Effector CD8-positive, alpha-beta T cell (primary cell): ENCODE measurements at places on chromosomes 11 and 22.
A peak's percentile ranks its signal among the peaks of the same experiment; 100 is the strongest.

DNA sequence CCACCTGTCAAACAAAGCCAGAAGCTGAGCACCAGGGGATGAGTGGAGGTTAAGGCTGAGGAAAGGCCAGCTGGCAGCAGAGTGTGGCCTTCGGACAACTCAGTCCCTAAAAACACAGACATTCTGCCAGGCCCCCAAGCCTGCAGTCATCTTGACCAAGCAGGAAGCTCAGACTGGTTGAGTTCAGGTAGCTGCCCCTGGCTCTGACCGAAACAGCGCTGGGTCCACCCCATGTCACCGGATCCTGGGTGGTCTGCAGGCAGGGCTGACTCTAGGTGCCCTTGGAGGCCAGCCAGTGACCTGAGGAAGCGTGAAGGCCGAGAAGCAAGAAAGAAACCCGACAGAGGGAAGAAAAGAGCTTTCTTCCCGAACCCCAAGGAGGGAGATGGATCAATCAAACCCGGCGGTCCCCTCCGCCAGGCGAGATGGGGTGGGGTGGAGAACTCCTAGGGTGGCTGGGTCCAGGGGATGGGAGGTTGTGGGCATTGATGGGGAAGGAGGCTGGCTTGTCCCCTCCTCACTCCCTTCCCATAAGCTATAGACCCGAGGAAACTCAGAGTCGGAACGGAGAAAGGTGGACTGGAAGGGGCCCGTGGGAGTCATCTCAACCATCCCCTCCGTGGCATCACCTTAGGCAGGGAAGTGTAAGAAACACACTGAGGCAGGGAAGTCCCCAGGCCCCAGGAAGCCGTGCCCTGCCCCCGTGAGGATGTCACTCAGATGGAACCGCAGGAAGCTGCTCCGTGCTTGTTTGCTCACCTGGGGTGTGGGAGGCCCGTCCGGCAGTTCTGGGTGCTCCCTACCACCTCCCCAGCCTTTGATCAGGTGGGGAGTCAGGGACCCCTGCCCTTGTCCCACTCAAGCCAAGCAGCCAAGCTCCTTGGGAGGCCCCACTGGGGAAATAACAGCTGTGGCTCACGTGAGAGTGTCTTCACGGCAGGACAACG lies 11.7 kb downstream of the CXCR5 start:
- DNase-seq, result peak; percentile 57

- no peak for DNase-seq
Measured at GRCh38 chr11:120834686-120835210, 189.2 kb upstream of the TBCEL start.

GRCh38 chr11:29773656-29774264 lies 243.1 kb downstream of the KCNA4 start:
- no peak for DNase-seq

DNA sequence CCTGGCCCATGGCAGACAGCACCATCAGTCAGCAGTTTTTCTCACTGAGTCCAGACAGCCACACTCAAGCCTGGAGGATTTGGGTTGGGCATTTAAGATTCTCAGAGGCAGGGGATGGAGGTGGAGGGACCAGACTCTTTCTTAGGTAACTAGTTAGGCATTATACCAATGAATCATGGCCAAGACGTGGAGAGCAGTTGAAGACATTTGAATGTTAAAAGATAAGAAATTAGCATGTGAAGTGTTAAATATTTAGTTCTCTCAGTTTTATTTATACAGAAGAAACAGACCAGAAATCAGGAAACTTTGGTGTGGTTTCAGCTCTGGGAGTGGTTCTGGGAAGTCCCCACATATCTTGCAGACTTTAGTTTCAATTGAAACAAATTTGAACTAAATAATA lies 9.9 kb downstream of the GTF2H1 start:
- DNase-seq, result no peak

DNA sequence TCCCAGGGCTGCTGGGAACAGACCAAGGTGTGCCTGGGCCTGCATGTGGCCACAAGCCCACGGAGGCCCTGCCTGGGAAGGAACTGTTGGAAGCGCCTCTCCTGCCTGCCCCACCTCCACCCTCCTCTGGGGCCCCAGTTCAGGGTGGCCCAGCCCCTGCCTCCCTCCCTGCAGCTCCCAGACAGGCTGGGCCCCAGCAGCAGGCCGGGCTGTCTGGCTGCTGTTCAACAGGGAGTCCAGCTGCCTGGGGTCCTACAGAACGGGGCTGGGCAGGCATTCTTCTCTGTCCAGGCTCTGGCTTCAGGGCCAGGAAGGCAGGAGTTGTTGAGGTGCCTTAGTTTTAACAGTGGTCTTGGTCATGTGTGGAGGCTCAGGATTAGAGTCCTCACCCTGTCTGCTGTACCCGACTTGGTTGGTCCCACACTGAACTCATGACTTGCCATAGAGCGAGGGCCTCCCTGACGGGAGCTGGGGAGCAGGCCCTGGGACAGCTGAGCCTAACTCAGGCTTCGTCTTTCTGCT lies 11.8 kb downstream of the PRDM11 start:
- DNase-seq, result no peak

- no peak for DNase-seq
Measured at GRCh38 chr11:9193316-9193715, 71.8 kb downstream of the DENND5A start.

GRCh38 chr11:116535994-116536393 lies 236.8 kb downstream of the BUD13 start:
- no peak for DNase-seq

DNA sequence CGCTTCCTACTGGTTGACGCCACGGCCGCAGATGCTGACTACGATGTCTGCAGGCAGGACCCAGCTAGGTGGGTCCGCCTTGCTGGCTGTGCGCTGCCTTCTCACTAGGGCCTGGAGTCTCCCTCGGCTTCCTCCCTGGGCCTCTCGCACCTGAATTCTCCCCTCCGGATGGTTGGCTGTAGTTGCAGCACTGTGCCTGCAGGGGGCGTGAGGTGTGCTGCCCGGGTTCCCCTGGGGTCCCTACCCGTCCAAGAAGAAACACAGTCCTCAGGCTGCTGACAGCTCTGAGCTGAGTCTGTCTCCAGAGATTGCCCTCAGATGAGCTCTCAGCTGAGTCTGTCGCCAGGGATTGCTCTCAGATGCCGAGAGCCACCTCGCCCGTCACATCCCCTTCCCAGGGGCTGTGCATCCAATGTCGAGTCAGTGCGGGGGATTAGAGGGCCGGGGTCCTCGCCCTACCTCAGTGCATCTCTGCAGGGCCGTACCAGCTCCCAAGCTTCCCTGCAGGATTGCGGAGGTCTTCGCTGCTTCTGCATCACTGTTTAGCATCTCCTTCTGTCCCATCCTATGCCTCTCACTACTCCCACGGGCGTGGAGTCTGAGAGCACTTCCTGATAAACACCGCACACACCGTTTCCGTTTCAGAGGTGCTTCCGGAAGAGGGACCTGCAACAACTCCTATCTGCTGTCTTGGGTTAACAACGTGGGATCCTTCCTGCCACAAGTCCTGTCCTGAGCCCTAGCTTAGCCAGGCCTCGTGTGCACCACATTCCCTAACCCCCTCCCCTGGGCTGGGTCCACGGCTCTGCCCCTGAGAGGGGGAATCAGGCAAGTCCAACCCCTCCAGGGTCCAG lies 196.9 kb downstream of the CSNK2A3 start:
- peak; percentile 18 for DNase-seq

DNA sequence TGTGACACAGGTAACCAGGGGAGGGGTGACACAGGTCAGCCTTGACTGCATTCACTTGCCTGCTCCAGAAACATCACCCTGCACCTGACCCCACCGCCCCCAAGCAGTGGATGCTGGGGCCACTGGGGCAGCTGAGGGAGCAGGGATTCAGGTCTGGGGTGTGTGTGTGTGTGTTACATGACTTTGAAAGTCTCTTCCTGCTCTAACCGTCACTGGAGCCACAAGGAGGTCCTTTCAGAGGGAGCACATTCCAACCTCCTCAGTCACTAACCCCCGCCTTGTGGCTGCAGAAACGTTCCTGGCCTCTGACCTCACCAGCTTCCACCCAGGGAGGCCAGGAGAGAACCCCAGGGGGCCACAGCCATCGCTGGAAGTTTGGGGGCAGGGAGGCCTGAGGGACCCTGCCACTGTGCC lies 2.9 kb upstream of the FOSL1 start:
- DNase-seq, result no peak

GRCh38 chr22:29790061-29790460 lies 22.9 kb downstream of the UQCR10 start:
- DNase-seq, result no peak

GRCh38 chr11:68355471-68355870 lies 43.1 kb downstream of the LRP5 start:
- no peak for DNase-seq

DNA sequence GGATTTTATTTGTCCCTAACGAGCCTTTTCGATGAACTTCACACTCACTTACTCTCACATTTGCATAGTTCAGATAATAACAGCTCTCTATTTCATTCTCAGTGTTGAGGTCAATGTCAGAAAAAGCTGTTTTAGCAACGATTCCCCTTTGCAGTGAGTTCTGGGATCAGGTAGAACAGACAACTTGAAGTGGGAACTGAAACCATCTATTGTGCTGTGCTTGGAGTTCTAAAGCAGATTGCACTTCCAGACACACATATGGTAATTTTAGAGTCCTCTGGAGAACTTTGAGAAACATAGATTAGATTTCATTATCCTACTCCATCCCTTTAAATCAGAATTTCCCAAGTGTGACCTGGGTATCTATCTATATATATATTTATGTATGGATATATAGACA lies 124.6 kb upstream of the BLID start:
- no peak for DNase-seq

GRCh38 chr11:24592360-24592759 lies 95.5 kb downstream of the LUZP2 start:
- DNase-seq, result no peak

DNA sequence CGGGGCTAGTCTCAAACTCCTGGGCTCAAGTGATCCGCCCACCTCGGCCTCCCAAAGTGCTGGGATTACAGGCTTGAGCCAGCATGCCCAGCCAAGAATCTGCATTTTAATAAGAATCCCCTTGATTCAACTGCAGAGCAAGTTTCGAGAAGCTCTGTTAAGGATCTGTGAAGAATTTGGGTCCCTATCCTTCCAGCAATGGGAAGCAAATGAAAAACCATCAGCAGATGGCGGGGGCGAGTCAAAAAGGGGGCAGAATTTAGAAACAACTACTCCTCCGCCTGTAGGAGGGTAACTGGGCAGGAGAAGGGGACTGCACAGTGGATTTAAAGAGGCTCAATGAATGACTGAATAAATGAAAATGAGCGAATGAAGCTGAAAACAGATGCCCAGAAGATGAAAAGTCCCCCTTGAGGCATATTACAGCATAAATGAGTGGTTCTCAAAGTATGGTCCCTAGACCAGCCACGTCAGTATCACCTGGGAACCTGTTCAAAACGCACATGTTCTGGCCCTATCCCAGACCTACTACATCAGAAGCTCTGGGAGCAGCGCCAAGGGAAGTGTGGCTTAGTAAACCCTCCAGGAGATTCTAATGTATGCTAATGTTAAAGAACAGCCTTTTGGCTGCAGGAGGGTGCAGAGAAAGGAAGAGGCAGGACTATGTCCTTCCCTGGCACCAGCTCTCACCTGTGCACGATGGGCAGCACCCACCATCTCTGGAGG lies 15.0 kb downstream of the VWCE start:
- no peak for DNase-seq

DNA sequence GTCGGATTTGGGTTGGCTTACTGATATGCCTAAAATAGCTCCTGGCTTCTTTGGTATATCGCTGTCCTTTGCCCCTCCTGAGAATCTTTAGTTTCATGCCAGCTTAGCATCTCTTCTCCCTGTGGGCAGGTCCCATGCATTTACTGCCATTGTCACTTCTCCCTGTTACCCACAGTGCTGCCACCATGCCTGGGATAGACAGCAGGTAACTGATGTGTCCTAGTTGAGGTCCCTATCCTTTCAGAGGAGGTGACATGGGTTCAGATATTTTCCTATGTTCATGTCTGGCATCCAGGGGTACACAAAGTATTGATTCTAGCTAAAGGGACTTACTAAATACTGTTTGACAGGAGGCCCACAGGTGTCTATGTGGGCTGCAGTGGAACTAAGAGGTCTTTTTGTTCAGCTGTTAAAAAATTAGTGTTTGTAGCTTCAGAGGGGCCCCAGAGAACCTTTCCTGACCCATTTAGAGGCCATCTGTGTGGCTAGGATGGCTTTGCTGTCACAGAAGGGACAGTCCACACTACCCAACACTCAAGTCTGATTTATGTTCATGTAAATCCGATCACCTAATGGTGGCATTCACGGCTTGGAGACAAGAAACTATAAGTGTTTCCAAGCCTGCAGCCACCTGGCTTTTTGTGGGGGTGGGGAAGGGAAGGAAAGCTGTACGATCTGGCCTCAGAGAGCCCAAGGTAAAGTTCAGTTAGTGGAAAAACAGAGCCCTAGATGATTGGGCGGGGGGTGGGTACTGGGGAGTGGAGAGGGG lies 8.5 kb downstream of the TIMP3 start:
- DNase-seq, result no peak

DNA sequence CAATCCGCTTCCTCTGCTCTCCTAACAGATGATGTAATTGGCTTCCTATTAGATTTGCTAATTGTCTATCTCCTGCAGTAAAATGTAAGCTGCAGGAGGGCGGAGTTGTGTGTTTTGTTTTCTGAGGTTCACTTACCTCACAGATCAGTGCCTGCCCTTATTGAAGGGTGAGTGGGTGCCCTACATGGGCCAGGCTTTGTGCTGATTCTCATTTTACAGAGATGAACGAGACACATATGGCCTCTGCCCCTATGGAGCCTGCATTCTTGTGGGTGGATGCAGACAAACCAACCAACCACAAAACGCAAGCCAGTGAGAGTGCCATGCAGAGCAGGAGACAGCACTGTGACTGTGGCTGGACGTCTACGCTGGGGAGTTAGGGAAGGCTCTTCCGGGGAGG lies 9.9 kb downstream of the TESMIN start:
- no peak for DNase-seq

- no peak for DNase-seq
Measured at GRCh38 chr11:85595285-85595884, 31.8 kb downstream of the DLG2 start.

- DNase-seq, result no peak
Measured at GRCh38 chr11:73579641-73580434, 18.1 kb downstream of the FAM168A start.

DNA sequence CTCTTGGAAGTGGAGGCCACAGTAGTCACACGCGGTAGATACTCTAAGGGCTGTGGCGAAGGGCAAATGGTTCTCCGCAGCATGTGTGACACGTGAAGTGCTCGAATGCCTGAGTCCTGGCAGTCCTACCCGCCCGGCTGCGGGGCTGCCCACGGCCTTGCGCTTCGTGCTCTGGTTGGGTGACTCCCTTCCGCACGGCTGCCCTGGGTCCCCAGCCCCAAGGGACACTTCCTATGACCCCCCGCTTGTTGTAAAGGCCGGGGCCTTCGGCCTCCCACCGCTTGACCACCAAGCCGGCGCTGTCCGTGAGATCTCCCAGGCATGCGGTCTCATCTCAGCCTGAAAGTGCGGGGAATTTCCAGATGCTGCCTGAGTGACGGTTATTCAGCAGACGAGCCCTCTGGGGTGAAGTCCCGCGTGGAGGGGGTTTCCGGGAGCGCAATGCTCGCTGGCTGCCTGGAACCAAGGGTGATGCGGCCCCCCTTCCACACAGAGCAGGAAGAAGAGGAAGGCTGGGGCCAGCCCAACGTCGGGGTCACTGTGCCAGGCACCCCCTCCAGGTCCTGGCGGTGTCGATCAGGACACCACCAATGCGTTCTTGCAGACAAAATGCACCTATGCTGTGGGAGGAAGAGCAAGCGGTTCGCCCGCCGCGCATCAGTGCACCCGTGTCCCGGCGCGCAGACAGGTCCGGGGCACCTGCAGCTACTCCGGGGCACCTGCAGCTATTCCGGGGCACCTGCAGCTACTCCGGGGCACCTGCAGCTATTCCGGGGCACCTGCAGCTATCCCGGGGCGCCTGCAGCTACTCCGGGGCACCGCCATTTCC lies 171.2 kb downstream of the OPCML start:
- no peak for DNase-seq
